Stimulated activated CD4-positive, alpha-beta T cell treated with anti-CD3 and anti-CD28 coated beads, Interleukin-1b, Interleukin-23, amount 100 ng/mL, for 4 hours (primary cell): ENCODE measurements at places on chromosomes 12 and 14.

DNA sequence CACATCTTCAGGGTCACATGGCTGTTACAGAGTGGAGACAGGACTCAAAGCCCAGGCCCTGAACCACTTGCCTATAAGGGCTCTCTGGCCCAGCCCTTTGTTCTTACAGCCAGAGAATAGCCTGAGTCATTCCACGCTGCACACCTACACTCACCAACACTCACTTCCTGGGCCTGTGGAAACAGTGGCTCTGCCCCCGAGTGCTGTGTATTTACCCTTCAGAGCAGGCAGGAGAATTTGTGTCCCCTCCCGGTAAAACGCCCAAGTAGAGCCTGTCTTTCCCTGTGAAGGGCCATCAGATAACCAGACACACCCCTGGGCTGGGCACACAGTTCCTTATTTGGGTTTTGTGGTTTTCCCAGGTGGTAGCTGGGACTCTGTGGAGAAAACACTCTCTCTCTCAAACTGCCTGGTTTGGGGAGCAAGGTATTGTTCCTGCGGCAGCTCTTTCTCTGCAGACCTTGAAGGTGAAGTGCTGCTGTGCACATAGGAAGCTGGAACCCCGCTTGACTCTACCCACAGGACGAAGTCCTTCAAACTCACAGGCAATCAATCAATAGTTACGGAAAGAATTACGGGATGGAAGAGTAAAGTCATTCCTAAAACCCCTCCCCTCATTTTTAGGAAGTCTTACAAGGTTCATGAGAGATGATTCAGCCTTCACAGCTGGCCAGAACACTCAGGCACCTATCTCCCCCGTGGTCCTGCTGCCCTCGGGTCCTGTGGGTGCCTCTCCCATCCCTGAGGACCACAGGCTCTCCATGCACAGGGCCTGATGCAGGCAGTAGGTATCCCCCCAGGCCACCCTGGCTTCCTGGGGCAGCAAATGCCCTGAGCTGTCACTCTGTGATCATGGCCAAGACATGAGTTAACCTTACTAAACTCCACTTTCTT is 20.3 kb downstream of the FIGNL2 start:
- peak; percentile 36 for DNase-seq

DNA sequence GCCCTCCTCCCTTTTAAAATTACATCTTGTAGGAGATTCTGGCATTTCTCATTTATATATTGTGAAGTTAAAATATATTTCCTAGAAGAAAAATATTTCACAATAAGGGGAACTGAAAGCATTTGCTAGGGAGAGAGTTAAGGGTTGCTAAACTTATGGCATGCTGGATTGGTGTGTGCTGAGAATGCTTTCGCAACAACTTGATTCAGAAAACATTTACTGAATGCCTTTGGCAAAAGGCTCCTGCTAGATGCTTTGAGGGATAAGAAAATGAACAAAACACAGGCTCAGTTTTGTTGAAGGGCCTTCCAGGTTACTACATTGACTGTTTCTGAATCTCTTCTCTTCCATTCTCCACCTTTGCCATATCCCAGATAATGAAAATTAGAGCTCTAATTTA is 67.5 kb downstream of the DIP2B start:
- DNase-seq: no peak

DNA sequence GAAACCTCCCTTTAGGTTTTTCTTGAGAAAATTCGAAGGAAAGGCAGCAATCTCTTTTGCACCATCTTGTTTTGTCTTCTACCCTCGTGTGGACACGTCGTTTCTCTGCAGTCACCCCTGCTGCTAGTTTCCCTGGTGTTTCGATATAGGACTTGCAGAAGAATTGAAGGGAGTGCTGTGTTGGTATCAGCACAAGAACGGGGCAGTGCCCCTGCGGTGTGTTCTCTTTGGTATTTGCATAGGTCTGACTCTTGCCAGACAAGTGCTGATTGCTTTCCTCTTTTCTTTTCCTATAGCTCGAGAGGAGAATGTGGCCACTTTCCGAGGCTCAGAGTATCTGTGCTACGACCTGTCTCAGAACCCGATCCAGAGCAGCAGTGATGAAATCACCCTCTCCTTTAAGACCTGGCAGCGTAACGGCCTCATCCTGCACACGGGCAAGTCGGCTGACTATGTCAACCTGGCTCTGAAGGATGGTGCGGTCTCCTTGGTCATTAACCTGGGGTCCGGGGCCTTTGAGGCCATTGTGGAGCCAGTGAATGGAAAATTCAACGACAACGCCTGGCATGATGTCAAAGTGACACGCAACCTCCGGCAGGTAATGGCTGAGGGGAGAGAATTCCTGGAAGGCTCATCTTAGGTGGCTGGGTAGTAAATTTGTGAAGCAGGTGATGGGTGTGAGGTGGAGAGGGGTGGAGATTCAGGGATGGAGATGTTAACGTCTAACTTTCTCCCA is 474.8 kb downstream of the NRXN3 start:
- DNase-seq: no peak

DNA sequence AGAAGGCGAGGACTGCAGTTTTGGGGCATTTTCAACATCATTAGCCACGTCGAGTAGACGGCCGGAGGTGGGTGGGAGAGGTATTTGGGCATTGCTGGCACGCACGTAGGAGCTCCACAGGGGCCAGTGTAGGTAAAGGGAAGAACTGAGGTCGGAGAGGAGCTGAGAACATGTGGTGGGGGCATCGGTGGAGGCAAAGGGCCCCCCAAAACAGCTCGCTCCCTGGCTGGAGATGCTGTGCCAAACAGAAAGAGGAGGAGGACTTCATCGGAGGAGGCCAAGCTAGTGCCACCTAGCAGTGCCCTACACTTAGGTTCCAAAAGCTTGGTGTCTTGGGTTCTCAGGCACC is 52.0 kb upstream of the PPP2R5C start:
- no peak for DNase-seq

GRCh38 chr12:91185421-91185820 is 2.8 kb upstream of the DCN start:
- no peak for DNase-seq

DNA sequence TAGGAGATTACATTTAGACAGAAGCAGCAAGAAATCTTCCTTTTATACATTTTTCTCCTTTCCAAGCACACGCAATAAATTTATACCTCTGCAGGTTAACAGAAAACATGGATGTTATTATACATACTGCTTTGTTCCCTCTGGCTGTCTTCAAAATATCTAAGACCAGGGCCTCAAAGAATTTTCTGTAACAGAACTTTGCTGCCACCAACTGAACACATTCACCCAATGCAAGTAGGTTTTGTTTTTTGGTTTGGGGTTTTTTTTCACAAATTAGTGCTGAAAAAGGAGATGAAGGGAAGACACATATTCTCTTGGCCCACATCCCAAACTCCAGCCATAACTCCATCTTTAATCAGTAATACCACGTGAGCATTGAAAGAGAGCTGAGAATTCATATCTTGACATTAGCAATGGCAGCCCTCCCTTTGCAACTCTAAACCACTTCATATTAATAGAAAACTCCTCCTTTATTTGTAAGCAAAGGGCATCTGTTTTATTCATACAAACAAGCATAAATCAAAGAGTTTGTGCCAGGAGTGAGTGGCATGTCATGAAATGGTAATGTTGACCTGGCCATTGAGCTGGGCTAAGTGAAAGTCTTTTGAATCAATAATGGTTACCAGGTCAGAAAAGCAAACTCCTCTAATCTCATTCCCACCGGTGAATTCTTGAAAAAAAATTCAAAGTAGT is 150.8 kb upstream of the FSCB start:
- no peak for DNase-seq

GRCh38 chr14:89746654-89747053 is 207.9 kb downstream of the EFCAB11 start:
- no peak for DNase-seq

DNA sequence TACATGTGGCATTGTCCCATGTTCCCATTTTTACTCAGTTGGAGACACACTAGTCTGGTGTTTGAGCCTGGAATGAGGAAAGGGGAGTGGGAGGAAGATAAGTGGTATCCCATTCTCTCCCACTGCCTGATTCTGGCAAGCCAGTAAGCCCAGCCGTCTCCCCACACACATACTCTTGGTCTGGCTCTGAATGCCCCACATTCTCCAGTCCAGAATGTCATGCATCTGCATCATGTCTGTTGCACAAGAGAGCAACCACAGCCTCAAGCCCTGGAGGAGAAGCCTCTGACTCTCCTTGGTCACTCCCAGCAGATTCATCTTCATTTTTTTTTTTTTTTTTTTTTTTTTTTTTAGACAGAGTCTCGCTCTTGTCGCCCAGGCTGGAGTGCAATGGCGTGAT is 48.0 kb downstream of the DRAM1 start:
- no peak for DNase-seq

GRCh38 chr12:97609957-97610356 is 147.4 kb downstream of the RMST start:
- DNase-seq: no peak

DNA sequence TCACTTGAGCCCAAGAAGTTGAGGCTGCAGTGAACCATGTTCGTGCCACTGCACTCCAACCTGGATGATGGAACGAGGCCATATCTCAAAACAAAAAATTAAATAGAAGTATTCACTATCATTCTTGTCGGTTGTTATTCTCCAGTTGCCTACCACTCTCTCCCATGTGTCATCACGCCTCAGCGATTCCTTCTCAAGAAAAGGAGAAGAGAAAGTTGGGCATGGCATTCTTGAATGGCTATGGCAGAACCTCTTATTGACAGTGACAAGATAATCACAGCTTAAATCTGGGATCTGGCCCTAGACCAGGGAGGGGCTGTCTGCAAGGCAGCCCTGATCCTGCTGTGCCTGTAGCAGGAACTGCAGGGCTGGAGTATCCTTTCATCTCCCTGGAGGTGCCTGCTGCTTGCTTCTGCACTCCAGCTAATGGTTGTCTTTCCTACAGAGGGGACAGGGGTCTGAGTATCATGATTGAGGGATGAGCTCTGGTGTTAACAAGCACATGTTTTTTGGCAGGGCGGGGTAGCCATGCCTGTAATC is 12.8 kb upstream of the MLEC start:
- DNase-seq: no peak

DNA sequence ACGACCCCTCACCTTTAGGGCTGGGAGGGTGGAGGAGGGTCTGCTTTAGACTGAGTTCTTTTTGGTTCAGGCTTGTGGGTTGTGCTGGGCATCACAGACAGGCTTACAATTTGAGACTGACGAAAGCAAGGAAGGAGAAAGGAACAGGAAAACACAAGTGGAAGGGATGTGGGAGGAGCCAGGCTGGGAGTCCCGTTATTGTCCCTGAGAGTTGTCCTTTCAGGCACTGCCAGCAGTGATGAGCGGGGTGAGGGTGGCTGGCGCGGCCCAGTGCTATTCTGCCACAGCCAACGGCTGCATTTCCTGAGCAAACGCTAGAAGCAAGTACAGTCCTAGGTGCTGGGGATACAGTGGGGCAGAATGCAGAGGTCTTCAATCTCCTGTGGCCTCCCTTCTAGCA is 29.2 kb upstream of the TSPAN9 start:
- DNase-seq: no peak

DNA sequence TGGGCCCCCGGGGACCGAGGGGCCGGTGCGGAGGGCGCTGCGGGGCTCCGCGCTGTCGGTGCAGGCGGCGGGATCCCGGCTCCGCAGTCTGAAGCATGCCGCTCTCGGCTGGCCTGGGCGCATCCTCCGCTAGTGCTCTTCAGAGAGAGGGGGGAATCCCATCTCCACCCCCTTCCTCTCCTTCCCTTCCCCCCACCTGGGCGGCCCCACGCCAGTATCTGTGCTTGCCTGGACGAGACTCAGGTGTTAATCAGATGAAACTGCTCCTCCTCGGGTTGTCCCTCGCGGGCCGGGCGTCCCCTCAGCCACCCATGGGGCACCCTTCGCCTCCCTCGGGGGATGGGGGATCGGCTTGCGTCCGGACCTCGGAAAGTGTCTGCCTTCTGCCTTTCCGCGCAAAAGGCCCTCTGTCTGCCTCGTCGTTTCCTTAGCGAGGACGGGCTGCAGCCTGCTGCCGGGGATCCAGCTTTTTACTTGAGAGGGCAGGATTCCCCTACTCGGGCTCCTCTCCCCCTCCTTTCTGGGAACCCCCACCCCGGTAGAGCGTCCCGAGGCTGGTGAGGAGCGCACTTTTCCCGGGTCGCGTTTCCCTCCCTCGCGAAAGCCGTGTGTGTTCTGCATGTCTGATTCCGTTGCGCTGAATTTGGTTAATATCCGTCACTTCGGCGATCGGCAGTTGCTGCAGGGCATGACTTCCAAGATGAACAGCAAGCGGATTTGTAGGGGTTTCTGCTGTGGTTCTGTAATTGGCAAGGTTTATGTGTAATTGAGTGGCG is 1.1 kb downstream of the GPHN start:
- peak; percentile 33 for DNase-seq

- DNase-seq: no peak
These were observed 19.4 kb downstream of the NCKAP5L start for GRCh38 chr12:49808686-49809380.

- no peak for DNase-seq
These were observed 505.6 kb downstream of the TRHDE start for GRCh38 chr12:72777806-72778205.

- no peak for DNase-seq
These were observed at the start of gene DDN for GRCh38 chr12:48999371-49000131. Gene DDN (minus strand): TSS chr12:48999375. CDS start chr12:48999287, 88 bp downstream.

DNA sequence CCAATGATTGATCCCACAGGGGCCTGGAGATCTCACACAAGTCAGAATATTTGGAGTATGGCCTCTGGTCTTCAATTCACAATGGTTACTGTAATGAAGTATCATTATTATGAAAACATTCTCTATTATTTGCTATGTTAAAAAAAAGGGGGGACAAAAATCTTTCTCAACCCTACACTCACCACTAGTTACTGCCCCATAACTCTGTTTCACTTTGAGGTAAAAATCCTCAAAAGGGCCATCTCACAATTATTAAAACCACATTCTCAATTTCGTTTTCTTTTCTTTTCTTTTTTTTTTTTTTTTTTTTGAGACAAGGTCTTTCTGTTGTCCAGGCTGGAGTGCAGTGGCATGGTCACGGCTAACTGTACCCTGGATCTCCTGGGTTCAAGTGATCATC is 59.6 kb upstream of the KCNC2 start:
- DNase-seq: no peak

DNA sequence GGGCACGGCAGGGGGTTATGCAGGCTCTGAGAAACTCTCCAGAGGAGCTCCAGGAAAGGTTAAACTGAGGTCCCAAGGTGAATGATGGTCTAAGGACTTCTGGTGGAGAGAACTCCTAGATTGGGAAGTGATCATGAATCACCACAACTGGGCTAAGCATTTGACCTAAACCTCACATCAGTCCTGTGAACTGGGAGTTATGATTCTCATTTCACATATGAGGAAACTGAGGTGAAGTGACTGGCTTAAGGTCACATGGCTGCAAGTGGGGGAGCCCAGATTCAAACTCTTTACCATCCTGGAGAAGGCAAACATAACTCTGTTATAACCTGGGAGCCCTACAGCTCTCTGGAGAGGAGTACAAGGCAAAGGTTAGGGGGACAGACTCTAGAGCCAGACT is 4.2 kb downstream of the RARG start:
- DNase-seq: no peak

GRCh38 chr12:23433121-23433520 is 516.3 kb downstream of the SOX5 start:
- DNase-seq: no peak

DNA sequence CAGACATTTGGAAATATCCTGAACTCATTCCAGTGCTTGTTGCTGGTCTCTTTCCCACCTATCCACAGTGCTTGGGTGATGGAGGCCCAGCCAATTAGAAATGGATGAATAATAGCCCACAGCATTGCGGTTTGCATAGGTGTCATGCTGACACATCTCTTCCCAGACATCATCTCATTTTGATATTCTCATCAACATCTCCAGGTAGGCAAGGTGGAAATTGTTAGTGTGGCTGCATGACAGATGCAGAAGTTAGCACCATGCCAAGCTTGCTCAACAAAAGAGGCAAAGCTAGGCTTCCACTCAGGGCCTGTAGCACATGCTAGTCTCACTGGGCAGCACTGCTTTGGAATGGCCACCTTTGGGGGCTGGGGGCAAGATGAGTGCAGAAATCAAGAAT is 1118.9 kb downstream of the VRK1 start:
- no peak for DNase-seq
